ENCODE measurements at places on chromosomes 4 and X.

DNA sequence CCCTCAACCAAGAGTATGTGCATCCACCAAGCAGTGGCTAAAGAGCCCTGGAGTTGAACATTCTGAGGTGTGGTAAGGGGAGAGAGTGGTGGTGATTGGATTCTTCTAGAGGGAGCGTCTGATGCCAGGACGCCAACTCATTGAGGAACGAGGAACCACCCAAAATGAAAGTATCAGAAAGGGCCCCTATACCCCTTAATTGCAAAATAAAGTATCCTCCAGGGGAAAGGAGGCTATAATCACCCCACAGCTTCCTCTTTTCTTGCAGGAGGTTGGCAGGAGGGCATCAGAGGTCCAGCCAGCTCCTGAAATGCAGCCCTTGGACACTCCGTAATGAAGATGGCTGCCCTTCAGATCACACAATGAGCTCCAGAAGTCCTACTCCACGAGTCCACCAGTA lies 5.3 kb upstream of the KIAA1210 start:
- no peak for DNase-seq

- DNase-seq, result no peak
Measured at GRCh38 chr4:77893451-77893850, 30.8 kb downstream of the MRPL1 start.

- peak; percentile 35 for DNase-seq
Measured at GRCh38 chrX:19904778-19905367, 17.5 kb upstream of the SH3KBP1 start.

- DNase-seq, result no peak
Measured at GRCh38 chr4:47465004-47465403, 1.5 kb upstream of the COMMD8 start.

DNA sequence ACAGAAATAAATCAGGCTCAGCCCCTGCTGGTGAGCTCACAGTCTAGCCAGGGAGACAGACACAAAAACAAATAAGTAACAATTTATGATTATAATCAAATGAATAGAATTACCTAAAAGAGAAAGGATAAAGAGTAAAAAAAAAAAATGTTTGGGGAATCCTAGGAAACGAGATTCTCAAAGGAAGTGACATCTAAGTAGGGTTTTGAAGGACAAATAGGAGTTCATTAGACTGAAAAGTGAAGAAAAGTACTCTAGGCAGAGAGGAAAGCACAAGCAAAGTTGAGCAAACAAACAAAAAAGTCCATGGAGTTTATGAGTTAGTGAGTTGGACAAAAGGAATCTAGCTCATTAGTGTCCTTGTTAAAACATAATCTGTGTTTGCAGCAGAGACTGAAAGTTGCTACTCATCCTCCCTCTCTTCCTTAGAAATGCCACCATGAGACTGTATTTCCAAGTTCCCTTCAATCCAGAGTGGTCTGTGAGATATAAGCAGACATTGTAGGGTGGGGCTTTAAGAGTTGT lies 145.6 kb downstream of the SPATA18 start:
- no peak for DNase-seq

- no peak for DNase-seq
Measured at GRCh38 chrX:133550665-133551485, 135.6 kb upstream of the GPC4 start.

GRCh38 chrX:74814681-74815080 lies 110.6 kb downstream of the NEXMIF start:
- DNase-seq, result no peak

DNA sequence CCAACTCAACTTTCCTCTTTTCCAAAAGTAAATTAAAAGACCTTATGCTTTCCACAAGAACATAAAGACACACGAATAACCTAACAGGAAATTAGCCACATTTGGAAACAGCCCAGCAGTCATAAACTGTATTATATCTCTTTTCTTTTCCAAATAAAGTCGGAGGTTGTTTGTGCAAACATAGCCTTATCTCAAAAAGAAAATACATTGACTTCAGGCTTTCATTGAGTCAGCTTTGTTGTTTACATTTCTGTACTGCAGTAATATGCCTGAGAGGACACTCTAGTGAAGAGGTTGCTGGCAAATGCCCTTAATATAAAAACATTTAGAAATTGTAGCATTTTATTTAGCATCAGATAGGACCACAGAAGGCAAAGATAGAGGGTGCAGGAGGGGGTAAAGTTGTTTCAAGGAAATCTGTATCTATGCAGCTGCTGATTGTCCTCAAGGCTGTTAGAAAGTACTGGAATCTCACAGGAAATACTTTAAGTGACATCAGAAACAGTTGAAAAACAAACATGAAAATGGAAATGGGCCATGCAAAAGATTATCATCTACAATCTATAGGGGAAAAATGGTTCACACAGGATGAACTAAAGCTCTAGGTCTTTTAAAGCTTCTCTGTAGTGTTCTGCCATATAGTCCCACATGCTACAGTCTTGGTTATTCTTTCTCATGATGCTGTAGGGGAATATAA lies 14.5 kb downstream of the LNX1 start:
- no peak for DNase-seq

DNA sequence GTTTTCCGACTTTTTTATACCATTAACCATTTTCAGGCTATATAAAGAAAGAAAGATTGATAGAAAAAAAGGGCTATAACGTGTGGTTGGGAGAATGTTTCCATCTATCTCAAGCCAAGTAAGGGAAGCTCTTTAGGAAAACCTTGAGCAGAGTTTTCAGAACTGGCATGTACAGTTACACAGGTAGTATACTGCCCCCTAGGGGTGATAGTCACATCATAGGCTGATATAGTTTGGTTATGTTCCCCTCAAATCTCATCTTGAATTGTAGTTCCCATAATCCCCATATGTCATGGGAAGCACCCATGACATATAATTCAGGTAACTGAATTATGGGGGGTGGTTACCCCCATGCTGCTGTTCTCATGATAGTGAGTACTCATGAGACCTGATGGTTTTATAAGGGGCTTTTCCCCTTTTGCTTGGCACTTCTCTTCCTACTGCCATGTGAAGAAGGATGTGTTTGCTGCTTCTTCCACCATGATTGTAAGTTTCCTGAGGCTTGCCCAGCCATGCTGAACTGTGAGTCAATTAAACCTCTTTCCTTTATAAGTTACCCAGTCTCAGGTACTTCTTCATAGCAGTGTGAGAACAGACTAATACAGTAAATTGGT lies 186.8 kb downstream of the TMA16 start:
- DNase-seq, result peak; percentile 68

GRCh38 chrX:66163849-66164411 lies at the start of gene HEPH:
HEPH (plus strand) TSS chrX:66164247; CDS start chrX:66170571, 6,324 bp downstream.
- no peak for DNase-seq

- DNase-seq, result no peak
Measured at GRCh38 chrX:69289046-69289792, 124.0 kb upstream of the PJA1 start.
